ENCODE measurements at places on chromosomes 3 and 15.

- no peak for DNase-seq
These were observed 87.7 kb downstream of the LIPC start for GRCh38 chr15:58519516-58519915.

DNA sequence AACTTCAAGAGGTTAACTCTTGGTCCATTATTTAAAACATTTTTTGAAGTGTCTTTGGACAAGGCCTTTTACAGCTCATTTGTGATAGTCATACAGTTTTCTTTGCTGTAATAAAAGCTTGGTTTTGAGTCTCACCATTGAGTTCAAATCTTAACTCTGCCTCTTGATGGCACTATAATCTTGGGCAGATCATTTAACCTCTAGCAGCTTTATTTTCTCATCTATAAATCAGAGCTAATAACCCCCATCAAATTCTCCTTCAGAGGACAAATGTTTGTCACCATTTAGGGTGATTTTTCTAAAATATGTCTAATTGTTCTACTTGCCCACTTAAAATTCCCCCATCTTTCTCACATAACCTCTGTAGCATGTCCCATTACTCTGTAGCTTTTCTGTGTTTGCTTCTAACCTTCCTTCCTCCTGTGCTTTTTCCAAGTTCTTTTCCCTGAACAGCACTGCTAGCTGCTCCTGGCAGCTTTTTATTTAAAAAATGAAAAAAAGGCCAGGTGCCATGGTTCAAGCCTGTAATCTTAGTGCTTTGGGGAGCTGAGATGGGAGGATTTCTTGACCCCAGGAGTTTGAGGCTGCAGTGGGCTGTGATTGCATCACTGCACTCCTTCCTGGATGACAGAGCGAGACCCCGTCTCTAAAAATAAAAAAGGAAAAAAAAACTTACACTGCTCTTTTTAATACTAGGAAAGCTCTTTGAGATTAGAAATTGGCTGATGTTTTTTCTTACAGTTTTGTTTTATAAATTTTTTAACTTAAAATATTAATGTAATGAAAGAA lies 28.5 kb downstream of the UBE2E1 start:
- DNase-seq, result no peak

- no peak for DNase-seq
These were observed 4.4 kb upstream of the TPM1 start for GRCh38 chr15:63037976-63038720.

GRCh38 chr15:94610485-94610884 lies 379.1 kb downstream of the MCTP2 start:
- DNase-seq, result no peak

- no peak for DNase-seq
These were observed 713.1 kb downstream of the SI start for GRCh38 chr3:164365242-164365641.

DNA sequence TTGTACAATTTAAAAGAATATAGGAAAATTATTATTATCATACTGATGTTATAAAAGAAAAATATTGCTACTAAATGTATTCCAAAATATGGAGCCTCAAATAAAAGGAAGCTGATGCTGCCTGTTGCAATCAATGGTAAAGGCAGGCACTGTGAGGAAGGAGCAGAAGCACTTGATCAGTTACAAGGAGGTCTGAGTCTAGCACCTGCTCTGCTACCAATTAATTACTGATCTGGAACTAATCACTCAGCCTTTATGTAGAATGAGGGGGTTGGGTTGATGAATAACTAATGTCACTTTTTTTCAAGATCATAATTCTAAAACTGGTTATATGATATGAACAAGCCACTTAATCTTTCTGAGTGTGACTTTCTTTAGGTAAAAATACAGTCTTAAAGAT lies 5.5 kb downstream of the ADGRG7 start:
- no peak for DNase-seq

DNA sequence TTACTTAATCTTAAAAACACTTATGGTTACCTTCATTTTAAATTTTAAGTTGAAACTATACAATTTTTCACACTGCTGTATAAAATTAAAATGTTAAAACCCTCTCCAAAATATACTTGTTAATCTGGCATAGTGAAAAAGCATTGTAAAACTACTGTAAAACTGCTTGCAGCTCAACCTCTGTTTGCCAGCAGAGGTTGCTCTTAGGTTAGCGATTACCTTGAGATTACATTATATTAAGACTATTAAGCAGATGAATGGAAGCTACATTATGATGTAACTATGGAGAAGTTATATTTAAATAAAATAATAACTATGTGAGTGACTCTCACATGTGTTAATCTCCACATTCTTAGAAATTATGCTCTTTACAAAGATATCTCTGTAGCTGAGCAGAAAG lies 143.6 kb upstream of the SLITRK3 start:
- DNase-seq, result peak; percentile 9

- no peak for DNase-seq
These were observed 76.0 kb downstream of the MTHFS start for GRCh38 chr15:79820820-79821219.

DNA sequence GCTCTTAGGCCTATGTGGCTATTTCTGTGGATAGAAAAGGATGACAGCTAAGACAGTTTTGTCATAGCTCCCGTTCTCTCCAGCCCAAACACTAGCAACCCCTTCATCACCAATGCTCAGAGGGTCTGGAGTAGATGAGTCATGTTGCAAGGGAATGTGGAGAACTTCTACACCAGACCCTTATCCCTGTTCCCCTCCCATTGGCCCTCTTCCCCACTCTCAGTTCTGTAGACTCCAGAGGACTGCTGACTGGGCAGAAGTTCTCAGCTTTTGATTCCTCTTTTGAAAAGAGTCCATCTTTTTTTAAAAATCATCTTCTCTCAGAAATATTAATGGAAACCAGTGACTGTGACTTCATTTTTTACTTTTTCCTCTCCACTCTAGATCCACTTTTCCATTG lies 2.4 kb upstream of the MYZAP start:
- no peak for DNase-seq

- no peak for DNase-seq
These were observed 213.2 kb upstream of the DCBLD2 start for GRCh38 chr3:99114565-99115291.

DNA sequence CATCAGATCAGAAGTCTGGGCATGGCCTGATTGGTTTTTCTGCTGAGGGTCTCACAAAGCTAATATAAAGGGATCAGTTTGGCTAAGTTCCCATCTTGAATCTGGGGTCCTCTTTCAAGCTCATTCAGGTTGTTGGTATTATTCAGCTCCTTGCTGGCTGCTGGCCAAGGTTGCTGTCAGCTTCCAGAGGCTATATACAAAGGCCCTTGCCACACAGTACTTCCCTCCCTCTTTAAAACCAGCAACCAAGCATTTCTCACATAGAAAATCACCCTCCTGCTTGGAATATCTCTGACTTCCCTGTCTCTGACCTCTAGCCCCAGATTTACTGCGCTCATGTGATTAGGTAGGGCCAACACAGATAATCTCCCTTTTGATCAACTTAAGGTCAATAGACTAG lies 442.9 kb downstream of the ERC2 start:
- DNase-seq, result no peak

All from DMS153 (cell line).